ENCODE measurements at places on chromosomes 7 and 10.

GRCh38 chr7:66617295-66617694, 11.4 kb upstream of the KCTD7 start:
- no peak for DNase-seq

- DNase-seq, result no peak
Observed at GRCh38 chr10:110841767-110842267, 29.9 kb upstream of the PDCD4 start.

GRCh38 chr7:30656006-30656957, 26.0 kb downstream of the CRHR2 start:
- DNase-seq, result no peak

DNA sequence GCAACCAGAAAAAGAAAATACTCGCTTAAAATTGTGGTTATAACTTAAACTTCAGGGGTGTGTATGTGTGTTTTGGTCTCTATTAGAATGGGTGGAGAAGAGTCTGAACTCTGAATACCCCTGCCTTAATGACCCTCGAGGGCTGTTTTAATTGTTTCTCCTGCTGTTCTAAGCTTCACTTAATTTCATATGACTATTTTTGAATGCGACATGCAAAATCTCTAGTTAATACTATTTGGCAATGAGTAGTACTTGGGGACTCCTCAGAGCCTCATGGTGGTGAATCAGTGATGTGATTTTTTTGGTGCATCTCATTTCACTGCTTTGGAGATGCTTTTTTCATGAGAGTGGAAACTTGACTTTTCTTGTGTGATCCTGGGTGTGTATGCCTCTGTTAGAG, 178.6 kb downstream of the CDK14 start:
- DNase-seq, result no peak

- peak; percentile 46 for DNase-seq
Observed at GRCh38 chr10:123043409-123043925, 34.7 kb downstream of the ACADSB start.

DNA sequence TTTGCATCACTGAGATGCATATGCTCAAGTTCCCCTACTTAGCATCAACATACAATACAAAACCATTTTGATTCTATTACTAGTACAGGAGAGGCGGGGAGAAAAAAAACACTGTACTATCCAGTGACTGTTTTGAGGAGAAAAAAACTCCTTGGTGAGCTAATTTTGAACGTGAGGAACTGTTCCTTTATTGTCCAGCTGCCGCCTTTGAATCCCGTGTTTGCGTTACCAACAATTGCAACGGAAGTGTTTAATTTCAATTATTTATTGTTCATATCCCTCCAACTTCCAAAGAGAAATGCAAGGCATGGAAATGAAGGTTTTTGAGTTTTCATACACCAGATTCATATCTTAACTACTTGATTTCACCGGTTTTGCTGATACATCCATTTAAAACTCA, 66.4 kb upstream of the ARHGAP21 start:
- DNase-seq, result no peak

DNA sequence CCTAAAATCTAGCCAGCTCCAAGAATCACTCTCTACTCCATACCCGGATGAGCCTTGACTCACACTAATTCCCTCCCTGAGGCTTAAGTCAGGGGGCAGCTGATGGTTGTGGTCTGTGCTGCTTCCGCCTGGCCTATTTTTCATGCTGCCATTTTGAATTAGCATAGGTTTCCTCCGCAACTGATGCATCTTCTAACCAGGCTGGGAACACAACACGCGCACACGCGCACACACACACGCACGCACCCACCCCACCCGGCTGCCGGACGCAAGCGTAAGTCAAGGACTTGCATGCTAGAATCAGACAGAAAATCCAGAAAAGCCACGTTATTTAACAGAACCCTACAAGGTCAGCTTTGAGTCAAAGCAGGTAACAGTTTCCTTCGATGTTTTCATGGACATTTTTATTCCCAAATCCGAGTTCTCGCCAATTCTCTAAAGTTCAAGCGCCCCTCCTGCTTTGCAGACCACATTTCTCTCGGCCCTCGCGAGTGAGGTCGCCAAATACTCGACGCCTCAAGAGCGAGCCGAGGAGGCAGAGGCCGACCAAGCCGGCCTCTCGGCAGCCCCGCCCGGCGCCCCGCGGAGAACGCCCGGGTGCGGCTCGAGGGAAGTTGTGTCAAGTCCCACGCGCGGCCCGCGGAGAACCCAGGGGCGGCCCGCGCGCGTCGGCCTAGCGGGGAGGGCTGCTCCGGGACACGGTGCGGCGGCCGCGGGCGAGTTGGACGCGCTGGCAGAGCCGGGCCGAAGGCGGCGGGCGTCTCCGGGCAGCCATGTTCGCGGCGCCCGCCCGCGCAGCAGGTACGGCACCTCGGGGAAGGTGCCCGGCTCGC, 961 bp downstream of the SCRN1 start:
- DNase-seq, result peak; percentile 75

GRCh38 chr10:55786461-55787050, 574.5 kb downstream of the ZWINT start:
- DNase-seq, result no peak

DNA sequence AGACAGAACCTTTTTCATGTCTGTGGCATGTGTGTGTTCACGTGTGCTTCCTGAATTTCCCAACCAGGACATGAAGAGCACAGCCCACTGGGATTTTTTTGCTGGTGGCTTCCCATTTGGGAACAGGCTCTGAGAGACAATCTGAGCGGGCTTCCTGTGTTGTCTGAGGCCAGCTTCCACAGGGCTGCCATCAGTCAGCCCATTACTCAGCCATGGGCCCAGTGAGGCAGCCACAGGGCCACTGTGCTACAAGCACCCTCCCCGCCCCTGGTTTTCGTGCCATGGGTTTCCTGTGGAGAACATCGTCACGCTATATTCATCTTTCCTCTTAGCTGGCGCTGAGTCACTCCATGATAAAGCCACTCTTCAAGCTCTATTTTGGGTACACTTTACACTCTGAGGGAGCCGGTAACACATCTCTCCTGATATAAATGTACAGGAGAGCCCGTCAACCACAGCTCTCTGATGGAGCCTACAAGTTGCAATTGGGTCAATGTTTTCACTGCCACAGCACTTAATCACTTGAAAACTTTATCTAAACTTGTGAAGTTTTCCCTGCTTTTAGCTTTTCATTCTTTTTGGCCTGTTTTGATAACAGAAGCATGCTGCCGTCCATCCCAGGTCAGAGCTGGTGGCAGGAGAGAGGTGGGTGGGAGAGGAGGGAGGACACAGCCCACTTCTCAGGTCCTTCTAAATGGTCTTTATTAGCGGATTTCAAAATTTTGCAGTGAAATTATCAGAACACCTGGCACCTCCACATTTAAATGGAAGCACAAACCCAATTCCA, 96.9 kb downstream of the HIPK2 start:
- DNase-seq, result no peak

DNA sequence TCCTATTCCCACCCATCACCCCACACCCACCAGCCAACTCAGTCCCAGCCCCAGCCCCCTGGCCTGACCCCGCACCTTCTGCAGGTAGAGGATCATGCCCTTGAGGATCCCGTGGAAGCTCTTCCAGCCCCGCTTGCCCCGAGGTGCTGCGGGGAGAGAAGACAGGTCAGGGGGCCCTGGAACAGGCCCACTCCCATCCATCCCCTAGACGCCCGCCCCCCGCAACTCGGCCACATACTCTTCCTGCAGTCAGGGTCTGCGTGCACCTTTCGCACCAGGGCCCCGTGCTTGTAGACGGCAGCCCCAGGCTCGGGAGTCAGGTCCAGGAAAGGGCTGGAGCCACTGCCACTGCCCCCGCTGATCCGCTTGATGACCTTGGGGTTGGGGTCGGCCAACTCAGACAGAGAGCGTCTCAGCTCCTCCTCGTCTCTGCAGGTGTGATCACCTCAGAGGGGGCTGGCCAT, 9.6 kb downstream of the NFKB2 start:
- no peak for DNase-seq

DNA sequence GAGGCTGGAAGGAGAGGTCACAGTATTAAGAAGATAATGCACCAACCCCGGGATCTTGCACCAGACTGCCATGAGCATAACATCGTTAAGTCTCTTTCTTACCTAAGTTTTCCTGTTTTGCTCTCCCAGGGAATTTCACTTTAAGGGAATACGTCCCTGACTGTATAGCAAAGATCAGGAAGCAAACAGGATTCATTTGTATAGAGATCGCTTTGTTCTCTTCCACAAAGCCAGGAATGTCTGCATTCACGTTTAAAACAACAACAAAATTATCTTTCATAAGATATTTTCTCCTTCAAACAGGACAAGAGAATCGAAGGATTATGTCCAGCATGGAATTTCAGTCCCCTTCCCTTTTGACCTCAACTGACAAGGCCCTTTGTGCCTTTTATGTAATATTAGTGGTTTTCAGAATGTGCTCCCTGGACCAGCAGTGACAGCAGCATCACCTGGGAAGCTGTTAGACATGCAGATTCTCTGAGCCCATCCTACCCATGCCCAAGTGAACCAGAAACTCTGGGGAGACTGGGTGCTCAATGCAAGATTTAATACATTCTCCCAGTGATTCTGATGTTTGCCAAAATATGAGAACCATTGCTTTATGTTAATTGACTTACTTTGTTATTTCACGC, 286.3 kb downstream of the FGFR2 start:
- DNase-seq, result no peak

DNA sequence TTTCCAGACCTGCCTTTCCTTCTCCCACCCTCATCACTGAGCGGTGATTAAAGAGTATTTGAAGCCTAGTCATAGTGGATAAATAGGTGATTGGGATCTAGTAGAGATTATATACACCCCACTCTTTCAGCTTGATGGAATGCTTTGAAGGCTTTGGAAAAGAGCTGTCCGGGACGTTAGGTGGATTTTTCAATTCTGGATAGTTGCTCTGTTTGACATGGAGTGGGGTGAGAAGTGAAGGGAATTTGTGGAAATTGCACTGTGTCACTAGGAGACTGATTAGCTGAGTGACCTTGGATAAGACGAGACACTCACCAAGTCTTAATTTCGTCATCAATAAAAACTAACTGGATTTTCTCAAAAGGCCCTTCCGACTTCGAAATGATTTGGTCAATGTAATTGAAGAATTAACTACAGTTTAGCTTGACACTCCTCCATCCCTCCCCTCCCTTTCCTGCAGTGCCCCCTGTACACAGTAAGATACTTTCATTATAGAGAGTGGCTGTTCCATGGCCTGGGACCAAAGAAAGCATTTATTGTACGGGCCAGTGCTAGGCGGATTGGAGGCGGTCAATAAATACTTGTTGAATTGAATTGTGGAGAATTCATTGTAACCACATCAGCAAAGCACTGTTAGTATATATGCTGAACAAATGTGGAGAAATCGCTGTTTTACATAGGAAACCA, 962 bp downstream of the ZKSCAN1 start:
- DNase-seq, result peak; percentile 43

DNA sequence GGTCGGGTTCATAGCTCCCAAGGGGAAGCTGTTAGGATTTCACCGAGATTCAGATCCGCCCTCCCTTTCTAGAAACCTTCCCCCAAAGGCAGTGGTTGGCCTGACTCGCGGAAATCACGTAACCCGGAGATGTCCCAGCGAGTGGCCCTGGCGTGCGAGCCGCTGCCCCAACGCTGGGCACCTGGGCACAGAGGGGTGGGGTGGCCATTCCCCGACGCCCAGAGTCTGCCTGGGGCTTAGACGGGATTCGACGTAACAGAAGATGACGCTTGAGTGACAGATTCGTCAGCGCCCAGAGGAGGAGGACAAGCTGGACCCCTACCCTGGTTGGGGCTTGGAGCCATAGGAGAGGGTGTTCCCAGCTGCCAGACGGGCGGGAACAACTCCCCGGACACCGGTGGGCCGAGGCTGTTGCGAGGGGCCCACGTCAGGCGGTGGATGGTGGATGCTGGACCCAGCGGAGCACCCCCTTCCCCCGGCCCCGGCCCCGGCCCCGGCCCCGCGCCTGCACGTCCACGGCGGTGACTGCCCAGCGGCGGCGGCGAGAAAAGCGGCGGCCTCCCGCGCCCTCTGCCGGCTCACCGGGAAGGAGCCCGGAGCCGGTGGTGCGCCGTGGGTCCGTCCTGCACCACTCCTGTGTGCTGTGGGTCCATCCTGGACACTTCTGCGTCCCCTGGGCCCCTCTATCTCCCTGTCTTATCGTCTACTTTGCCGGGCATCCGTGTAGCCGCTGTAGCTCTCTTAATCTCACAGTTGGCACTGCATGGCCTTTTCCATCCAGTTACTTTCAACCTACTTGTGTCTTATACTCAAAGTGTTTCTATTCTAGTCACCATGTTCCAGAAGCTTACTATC, 35.4 kb upstream of the KNDC1 start:
- DNase-seq, result peak; percentile 1

GRCh38 chr10:31604096-31604495, 285.1 kb downstream of the ZEB1 start:
- DNase-seq, result no peak

DNA sequence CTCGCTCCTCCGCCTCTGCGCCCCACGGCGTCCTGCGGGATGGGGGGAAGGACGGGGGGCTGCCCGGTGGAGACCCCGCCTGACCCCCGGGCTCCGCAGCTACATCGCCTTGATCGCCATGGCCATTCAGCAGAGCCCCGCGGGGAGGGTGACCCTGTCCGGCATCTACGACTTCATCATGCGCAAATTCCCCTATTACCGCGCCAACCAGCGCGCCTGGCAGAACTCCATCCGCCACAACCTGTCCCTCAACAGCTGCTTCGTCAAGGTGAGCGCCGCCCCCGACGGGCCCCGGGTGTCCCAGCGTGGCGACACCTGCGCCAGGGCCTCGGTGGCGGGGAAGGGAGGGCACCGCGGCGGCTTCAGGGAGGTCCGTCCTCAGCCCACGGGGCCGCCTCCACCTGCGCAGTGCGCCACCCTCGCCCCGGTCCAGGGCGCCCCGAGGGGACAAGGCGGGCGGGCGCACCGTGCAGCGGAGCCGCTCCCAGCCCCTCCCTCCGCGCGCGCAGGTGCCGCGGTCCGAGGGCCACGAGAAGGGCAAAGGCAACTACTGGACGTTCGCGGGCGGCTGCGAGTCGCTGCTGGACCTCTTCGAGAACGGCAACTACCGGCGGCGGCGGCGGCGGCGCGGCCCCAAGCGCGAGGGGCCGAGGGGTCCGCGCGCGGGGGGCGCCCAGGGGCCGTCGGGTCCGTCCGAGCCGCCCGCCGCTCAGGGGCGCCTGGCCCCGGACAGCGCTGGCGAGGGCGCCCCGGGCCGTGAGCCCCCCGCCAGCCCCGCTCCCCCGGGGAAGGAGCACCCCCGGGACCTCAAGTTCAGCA, 793 bp downstream of the FOXL3 start:
- DNase-seq, result no peak

- no peak for DNase-seq
Observed at GRCh38 chr7:74078461-74078860, 5.1 kb upstream of the LIMK1 start.

- no peak for DNase-seq
Observed at GRCh38 chr10:12690525-12691126, 310.9 kb downstream of the CCDC3 start.

GRCh38 chr10:102642736-102643335, 1.4 kb upstream of the TRIM8 start:
- peak; percentile 70 for DNase-seq

- DNase-seq, result no peak
Observed at GRCh38 chr7:111460695-111461094, 101.6 kb downstream of the IMMP2L start.

DNA sequence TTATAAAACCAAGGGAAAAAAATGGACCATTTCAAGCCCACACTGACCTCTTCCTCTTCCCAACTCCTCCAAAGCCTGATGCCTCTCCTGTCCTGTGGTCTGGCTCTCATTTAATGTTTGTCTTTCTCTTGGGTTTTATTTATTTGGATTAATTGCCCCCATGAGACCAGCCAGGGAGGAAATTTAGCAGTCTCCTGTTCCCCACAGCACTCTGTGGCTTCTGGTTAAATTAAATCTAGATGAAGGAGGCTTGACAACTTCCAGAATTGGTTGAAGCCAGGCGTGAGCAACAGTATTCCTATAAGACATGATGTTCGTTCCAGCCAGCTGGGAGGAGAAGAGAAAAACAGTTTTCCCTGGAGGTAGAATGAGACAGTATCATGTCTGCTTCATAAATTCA, 15.1 kb upstream of the PRLHR start:
- no peak for DNase-seq

Data from C1 segment of cervical spinal cord (tissue), 14 donors.